ENCODE measurements at places on chromosomes 7 and 10.

DNA sequence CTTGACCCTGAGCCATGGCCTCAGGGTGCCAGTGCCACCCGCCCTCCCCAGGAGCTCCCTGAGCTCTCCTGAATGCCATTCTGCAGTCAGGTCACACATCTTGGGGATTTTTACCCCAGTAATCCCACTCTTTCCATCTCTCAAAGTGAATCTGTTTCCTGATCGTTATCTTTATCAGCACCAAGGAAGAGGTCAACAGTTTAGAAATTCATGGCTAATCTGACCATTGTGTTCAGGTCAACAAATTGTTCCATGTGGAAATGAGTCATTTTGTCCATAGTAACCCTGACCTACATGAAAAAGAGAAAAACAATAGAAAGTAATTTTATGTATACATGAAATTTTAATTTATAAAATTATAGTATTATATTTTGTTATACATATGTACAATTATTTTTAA, 28.8 kb upstream of the ZNF488 start:
- no peak for DNase-seq

- no peak for DNase-seq
Measured at GRCh38 chr7:49433794-49434193, 339.6 kb upstream of the VWC2 start.

DNA sequence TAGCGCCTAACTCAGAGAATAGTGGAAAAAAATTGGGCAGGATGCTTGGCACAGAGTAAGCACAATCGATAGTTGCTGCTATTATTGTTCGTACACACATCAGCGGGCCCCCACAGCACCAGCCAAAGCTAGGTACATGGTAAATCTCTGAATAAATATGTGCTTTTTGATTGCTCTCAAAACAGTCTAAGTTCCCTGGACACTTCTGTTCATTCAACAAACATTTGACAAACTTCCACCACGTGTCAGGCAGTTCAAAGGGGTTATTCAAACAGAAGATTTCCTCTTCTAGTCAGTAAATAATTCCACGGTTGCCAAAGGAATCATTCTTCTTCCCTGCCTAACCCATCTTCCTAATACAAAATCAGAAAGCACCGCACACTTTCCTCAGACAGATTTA, 150.8 kb downstream of the DGKI start:
- no peak for DNase-seq

DNA sequence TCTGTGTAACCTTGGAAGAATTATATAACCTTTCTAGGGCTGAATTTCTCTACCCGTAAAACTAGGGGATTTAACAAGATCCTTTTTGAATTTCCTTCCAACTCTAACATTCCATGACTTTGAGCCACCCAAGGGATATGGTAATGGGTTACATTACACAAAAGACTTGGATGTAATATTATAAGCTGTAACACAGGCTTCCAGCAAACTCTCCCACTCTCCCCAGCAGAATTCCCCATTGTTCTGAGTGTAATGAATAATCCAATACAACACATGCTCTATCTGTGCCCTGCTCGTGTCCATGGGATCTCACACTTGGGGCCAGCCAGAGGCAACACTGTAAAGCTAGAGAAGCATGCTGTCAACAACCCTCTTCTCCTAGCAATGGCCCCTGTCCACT, 790.6 kb upstream of the AUTS2 start:
- DNase-seq = no peak

DNA sequence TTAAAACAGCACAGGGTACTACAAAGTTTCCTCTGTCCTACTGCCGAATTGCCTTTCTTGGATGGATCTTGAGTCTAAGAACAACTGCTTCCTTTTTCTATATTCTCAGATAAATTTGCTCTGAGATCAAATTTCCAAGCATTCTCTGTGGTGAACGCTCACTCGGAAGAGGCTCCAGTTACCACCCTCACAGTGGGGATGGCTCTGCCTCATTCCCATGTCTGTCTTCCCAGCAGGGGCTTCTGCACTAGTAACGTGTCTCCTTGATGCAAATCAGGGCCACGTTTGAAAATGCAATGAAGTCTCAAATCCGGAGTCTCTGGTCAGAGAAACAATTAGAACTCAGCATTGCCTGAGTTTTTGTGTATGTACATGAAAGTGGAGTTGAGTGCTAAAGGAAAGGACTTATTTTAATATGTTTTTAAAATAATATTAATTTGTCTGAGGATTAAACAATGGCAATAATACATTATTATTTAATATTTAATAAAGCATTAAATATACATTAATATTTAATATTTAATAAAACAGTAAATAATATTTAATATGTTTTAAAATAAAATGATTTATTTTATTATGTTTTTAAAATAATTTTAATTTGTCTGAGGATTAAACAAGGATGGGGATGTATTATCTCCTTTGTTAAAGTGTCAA, 61.8 kb downstream of the INHBA start:
- DNase-seq = no peak

DNA sequence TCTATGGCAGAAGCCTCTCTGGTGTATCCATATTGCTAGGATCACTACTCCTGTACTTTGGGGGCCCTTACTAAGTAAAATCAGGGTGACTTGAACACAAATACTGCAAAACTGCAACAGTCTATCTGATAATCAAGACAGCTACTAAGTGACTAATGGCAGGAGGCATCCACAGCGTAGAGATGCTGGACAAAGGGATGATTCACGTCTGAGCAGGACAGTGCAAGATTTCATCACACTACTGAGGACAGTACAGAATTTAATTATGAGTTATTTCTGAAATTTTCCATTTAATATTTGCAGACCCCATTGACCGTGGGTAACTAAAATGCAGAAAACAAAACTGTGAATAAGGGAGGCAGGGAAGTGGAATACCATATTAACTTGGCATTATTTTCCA, 10.4 kb downstream of the CUL2 start:
- DNase-seq = no peak

DNA sequence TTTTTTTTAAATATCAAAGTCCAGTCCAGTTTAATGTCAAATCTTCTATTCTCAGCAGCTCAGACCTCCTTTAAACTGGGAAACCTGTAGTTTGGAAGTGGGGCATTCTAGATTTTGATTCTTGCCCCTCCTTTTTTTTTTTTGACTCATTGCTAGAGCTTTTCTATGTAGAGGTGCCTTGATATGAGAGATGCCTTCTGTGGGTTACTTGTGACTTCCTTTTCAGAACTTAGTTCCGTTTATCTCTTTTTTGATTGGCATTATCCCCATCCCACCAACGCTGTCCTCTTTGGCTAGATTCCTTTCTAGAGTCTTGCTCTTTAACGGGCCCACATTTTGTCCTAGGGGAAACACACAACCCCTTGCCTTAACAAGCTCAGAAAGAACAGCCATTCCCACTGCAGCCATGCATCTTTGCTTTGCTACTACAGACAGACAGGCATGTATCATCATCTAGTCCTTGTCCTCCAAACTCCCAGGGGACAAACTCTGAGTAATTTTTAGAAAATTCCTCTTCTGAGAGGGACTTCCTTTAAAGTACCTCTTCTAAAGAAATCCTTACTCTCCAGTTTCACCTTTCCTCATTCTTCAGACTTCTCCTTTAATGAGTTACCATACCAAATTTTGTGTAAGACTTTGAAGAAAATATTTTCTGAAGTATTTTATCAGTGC, 153.6 kb downstream of the PHF14 start:
- DNase-seq = no peak

- no peak for DNase-seq
Measured at GRCh38 chr7:143484119-143484518, 6.4 kb downstream of the TAS2R41 start.

DNA sequence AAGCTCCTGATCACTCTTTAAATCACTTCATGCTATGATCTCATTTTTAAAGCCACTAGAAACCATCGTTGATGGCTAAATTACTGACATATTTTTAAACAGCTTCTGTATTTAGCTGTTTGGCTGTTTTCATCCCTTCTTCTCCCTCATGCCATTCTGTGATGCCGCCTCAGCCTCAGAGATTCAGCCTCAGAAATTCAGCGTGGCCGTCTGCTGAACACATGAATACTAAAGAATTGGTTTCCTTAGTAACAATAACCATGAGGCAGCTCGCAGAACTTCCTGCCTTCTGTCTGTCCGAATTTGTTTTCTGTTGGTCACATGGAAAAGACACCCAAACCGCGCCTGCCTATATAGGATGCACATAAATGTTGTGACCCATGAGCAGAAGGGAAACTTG, 31.0 kb upstream of the FZD1 start:
- no peak for DNase-seq
